ENCODE measurements at places on chromosomes 7 and 10.

GRCh38 chr10:125062914-125063230, 97.5 kb downstream of the CTBP2 start:
- no peak for DNase-seq

- DNase-seq, result no peak
Observed at GRCh38 chr10:87053577-87054181, 33.6 kb downstream of the FAM25A start.

DNA sequence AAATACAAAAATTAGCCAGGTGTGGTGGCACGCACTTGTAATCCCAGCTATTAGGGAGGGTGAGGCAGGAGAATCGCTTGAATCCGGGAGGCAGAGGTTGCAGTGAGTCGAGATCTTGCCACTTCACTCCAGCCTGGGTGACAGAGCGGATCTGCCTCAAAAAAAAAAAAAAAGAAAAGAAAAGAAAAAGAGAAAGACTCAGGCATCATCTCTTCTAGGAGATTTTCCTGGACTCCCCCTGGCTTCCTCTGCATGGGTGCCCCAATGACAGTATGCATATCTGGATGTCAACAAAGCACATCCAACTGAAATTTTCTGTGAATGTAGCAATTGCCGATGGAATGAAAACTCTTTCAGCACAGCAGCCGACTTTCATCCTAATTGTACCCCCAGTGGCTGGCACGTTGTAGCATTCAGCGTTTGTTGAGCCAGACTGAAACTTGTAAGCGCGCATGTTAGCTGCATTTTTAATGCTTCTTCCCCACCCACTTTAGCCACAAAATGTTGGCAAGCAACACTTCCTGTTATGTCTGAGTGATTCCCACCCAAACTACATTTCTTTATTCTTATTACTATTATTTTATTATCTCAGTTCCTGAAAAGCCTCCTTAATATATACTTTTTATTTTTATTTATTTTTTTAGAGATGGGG, 70.2 kb downstream of the PRTFDC1 start:
- DNase-seq, result peak; percentile 23

DNA sequence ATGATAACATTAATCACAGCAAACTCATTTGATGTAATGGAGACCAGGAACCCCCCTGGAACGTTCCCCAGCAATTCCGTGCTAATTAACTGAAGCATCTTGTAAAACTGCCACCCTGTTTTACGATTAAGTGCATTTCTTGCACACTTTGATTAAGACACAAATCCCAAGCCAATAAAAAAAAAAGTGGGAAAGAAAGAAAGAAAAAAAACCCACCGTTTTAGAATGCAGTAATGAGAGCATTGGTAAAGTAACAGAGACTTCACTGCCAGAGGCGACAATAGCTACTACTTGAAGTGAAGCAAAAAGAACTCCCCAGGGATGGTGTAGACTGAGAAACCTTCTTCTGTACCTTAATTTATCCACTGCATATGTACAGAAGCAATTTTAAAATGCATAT, 616.1 kb downstream of the PTPRN2 start:
- DNase-seq, result no peak

DNA sequence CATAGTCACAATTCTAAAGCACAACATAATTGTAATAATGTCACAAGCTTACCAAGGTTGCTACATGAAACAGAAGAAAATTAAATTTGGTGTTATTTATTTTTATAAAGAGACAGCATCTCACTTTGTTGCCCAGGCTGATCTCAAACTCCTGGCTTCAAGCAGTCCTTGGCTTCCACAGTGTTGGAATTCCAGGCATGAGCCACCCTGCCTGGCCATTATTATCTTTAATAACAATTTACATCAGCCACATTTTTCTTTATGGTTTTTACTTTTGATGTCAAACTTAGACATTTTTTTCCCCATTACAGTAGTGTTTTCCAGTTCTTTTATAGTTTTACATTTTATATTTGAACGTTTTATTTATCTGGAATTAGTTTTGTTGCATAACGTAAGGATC, 46.7 kb downstream of the BMPR1A start:
- no peak for DNase-seq

GRCh38 chr7:36763132-36763816, 39.0 kb upstream of the AOAH start:
- no peak for DNase-seq

Measured in GM04503 (cell line).